ENCODE measurements at places on chromosomes 1 and 21. TPM values are rescaled to one million over a fixed set of nuclear protein-coding genes. Genes with fewer than 3 reads are reported as not detected.
A peak's percentile ranks its signal among the peaks of the same experiment; 100 is the strongest.

Gene ADGRL4
- 5.2 TPM for total RNA-seq

Gene AMPD1
- total RNA-seq: not detected

GRCh38 chr1:15956150-15956549, 19.8 kb downstream of the ZBTB17 start:
- DNase-seq: no peak
- no peak overlapping the region for H3K4me3 ChIP-seq
- no peak overlapping the region for H3K27ac ChIP-seq

- H3K27ac ChIP-seq: no peak overlapping the region
- no peaks in the 10 kb centered on the region for H3K27me3 ChIP-seq
- H3K36me3 ChIP-seq: no peaks in the 10 kb centered on the region
- DNase-seq: peak; percentile 67
- H3K4me1 ChIP-seq: peaks cover 14% of the 10 kb centered on the region
These were observed 10.2 kb downstream of the WNT4 start for GRCh38 chr1:22132517-22133235.

GRCh38 chr1:62530516-62531154, 66.7 kb upstream of the ANGPTL3 start:
- H3K4me1 ChIP-seq: no peaks in the 10 kb centered on the region
- no peak for DNase-seq
- H3K27me3 ChIP-seq: no peaks in the 10 kb centered on the region
- H3K27ac ChIP-seq: no peak overlapping the region
- no peak overlapping the region for H3K4me3 ChIP-seq
- no peaks in the 10 kb centered on the region for H3K36me3 ChIP-seq

Gene MAN1A2
- 25.9 TPM for total RNA-seq

DNA sequence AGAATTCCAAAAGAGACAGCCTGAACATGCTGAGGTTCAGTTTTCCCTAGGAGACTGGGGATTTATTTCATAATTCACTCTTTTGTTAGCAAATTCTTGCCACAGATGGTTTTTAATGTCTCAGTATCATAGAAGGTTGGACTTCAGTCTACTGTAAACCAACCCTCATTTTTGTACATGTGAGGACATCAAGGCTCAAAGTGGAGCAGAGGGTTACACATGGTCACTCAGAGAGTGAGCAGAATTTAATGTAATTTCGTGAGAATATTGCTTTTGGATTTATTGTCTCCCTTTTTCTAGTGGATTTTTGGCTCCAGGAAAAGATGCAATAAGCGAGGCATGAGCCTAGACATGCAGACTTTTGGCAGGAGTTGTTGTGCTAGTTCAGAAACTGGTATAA, 210.8 kb upstream of the JUN start:
- DNase-seq: no peak
- no peak overlapping the region for H3K27ac ChIP-seq

GRCh38 chr1:45802343-45803298, 791 bp upstream of the MAST2 start:
- H3K4me1 ChIP-seq: peaks cover 2% of the 10 kb centered on the region
- DNase-seq: peak; percentile 74
- H3K27ac ChIP-seq: no peak overlapping the region
- H3K36me3 ChIP-seq: no peaks in the 10 kb centered on the region
